Fibroblast of skin of scalp (primary cell): ENCODE measurements at places on chromosomes 3 and 15.

GRCh38 chr3:41434781-41435180 lies 235.5 kb downstream of the CTNNB1 start:
- peak; percentile 25 for DNase-seq

- peak; percentile 83 for DNase-seq
These were observed 170.2 kb upstream of the TPRG1 start for GRCh38 chr3:189001559-189001958.

DNA sequence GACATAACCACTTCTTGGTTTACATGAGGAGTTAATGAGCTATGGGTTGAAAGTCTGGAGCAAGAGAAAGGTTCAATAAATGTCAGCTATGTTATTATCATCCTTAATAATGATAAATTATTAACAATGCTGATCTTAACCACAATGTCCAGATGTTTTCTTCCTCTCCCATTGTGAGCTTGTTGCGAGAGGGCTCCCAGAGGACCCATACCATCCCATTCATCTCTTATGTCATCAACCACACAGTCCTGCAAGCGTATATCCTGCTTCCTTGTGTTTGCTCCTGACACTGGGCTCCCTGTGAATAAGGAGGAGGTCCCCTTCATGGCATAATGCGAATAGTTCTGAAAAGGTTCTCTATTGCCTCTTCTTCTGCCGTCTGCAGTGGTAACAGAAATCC lies 266.8 kb downstream of the TLE3 start:
- DNase-seq, result peak; percentile 72

DNA sequence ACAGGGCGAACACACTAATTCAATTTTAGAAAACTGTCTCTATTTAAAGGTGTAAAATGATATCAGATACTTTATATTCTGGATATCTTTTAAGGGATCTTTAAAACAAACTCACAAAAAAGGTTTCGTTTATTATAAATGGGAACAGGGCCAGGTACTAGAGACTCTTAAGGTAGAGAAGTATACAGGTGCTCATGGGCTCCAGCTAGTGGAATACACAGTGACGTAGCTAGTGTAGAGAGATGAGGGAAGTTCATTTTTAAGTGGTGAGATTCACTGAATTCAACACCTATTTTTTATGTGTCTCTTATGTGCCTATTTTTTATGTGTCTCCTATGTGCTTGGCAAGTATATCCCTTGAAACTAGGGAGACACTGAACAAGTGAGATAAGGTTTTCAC lies 132.7 kb upstream of the FAM3D start:
- DNase-seq, result no peak

- DNase-seq, result no peak
These were observed 1.6 kb upstream of the KLF13 start for GRCh38 chr15:31324806-31325594.

DNA sequence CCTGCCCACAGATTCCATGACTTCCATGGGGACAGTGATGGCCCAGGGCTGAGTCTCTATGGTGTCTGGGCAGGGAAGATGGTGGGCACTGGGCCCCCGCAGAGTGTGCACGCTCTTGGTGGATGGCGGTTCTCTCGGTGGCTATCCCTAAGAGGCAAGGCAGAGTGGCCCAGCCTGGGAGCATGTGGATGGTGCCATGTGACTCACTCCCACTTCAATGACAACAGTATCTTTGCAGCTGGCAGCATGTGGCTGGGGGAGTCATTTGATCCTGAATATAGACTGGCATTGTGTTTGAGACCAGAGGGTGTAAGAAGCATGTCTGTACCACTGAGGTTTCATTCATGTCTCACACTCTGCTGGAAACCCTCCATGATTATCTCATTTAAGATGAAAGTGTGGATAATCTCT lies 101.2 kb downstream of the CORO2B start:
- DNase-seq, result no peak

GRCh38 chr15:68415501-68416157 lies 16.3 kb downstream of the ITGA11 start:
- no peak for DNase-seq

- peak; percentile 46 for DNase-seq
These were observed 108.7 kb downstream of the RARB start for GRCh38 chr3:25536521-25537391.

GRCh38 chr3:7307410-7307809 lies 446.5 kb downstream of the GRM7 start:
- peak; percentile 4 for DNase-seq

GRCh38 chr3:126999383-126999782 lies 16.5 kb downstream of the PLXNA1 start:
- DNase-seq, result no peak

DNA sequence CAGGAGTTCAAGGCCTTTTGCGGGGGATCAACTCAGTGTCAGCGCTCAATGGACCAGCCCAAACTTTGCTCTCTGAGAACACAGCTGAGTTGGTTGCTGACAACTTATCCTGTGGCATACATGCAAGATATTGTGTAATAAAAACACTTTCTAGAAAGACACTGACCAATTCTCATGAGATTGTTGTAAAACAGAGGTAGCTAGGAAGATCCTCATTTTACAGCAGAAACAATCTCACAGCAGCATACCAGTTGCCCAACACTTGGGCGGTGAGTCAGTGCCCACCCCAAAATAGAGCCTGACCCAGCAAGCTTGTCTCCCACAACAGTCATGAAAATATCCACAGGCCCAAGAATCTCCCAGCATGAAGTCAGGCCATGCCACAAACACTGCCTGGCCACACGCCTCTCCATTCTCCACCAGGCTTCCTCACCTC lies 18.2 kb downstream of the KLHL6 start:
- peak; percentile 59 for DNase-seq

DNA sequence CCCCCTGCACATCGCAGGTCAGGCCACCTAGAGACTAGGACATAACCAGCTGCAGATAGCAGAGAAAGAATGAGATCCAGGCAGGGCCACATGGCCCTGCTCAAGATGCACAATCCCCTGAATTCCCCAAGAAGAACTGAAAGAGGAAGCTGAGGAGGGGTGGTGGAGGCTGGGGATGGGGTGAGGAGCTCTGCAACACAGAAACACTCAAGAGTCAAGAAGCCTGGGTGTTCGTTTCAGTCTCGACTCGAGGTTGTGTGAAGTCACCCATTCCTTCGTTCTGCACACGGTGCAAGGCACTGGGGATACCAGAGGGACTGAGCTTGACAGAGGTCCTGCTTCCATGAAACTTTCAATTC lies 62.0 kb downstream of the TLE3 start:
- DNase-seq, result no peak

DNA sequence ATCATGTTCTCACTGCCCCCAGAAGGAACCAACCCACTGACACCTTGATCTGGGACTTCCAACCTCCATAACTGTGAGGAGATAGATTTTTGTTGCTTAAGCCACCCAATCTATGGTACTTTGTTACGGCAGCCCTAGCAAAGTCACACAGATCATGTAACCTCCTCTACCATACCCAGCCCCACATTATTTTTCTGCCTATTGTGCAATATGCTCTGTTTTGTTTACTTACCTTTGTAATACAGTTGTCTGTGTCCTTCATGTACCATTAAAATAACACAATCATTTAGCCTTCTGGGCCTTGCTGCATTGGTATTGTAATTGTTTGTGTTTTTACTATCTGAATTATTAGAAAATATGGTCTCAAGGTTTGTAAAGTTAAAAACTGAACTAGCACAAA lies 16.1 kb downstream of the NDN start:
- no peak for DNase-seq

- DNase-seq, result peak; percentile 55
These were observed 10.1 kb upstream of the DCP1A start for GRCh38 chr3:53357458-53357857.

GRCh38 chr3:152505926-152506325 lies 237.2 kb downstream of the MBNL1 start:
- DNase-seq, result no peak

DNA sequence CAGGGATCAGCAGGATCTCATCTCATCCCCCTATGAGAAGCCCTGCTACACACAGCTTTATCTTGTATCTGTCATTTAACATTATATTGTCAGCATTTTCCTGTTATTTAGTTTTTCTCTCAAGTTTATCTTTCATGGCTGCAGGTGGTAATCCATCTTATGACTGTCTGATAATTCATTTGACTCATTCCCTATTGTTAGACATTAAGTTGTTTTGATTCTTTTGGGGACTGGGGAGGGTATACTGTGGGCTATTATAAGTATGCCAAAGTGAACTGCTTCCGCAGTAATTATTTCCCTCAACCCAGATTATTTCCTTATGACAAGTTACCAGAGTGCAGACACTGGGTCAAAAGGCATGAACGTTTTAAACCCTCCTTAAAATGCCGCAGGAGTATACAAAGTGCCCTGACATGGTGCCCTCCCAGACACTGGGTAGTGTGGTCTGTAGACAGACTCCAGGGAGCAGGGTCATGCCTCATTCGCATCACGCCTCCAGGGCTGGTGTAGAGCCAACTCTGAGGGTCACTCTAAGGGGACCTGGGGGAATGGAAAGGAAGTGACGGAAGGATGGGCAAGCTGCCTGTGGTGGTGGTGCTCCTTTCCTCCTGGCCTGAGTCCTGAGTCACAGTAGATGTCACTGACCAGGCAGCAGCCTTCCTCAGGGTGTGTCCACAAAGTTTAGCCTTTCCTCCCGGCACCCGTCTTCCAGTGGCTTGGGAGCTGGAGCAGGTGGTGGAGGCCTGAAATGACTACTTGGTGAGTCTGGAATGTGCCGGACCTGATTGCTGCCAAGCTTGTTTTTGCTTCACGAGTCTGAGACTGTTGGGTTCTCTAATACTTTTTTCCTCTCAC lies 11.6 kb downstream of the GPR160 start:
- no peak for DNase-seq

GRCh38 chr3:12316253-12316652 lies 27.4 kb downstream of the PPARG start:
- DNase-seq, result no peak

DNA sequence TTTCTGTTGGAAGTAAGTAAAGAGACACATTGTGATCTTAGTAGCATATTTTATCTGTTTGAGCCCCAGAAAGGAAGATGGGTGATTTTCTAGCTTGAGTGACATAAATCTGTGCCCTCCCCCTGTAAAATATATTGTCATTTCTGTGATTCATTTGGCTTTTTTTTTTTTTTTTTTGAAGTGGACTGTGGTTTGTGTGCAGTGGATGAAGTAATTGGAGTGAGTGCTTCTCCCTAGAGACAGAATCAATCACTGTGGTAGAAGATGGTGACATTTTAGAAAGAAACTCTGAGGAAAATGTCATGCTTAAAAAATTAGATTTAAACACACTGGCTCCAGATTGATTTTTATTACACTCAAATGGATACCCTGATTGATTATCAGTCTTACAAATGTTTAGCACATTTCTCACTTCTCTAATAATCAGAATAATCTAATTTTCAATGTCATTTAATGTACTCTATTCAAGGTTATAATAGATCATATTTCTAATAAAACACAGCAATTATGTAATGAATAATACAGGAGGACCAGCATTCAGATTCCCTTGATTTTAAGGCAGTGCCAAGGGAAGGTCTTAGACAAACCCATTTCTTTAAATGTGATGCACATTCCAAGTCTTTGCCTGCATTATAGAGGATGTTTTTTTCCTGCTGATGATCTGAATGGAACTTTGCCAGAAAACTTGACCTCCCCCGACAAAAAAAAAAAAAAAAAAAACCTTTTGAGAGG lies 116.6 kb downstream of the TOP2B start:
- DNase-seq, result peak; percentile 77

DNA sequence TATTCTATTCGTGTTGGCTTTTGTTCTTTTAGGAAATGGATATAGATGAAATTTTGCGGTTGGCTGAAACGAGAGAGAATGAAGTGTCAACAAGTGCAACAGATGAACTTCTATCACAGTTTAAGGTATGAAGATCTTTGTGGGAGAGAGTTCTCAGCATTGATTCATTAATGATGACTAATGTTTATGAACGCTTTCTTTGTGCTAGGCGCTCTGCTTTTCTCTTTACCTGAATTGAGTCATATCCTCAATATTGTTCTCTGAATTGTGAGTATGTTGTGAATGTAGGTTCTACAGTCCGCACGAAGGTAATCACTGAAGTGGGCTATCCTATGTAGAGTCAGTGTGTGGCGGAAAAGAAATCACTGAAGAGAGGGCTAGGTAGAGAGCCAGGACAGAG lies 81.2 kb downstream of the CHD2 start:
- DNase-seq, result no peak

GRCh38 chr3:189621948-189622603 lies 9.1 kb upstream of the TP63 start:
- DNase-seq, result peak; percentile 3

DNA sequence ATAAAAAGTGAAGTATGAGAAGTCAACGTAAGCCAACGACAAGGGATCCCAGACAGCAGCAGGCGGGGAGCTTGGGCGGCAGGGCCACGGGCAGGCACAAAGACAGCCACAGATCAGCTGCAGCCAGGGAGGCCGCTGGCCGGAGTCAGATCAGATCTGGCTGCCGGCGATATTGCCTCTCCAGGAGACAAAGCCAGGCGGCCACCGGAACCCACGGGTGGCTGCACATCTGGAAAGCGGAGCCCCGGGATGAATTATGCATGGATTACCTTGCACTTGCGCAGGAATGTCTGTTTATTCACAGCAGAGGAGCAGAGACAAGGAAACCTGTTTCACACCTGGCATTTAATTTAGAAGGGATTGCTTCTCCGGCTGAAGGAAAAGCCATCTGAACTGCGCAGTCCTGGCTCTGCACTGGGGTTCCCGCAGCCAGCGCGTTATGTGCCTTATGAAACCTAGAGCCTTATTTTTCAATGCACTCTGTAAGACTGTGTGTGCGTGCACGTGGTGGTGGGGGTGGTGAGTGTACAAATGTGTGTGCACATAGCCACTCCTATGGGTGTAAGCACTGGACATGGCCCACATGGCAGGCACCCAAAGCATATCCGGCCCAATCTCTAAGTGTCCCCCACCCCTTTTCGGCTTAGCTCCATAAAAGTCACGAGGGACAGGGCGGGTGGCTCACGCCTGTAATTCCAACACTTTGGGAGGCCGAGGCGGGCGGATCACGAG lies 427.8 kb upstream of the MCTP2 start:
- DNase-seq, result no peak

- DNase-seq, result no peak
These were observed 13.5 kb downstream of the CCDC14 start for GRCh38 chr3:123947482-123947881.

GRCh38 chr3:50405249-50405648 lies 45.9 kb upstream of the TMEM115 start:
- DNase-seq, result peak; percentile 20

- no peak for DNase-seq
These were observed 63.1 kb downstream of the TNIK start for GRCh38 chr3:171397089-171397488.

DNA sequence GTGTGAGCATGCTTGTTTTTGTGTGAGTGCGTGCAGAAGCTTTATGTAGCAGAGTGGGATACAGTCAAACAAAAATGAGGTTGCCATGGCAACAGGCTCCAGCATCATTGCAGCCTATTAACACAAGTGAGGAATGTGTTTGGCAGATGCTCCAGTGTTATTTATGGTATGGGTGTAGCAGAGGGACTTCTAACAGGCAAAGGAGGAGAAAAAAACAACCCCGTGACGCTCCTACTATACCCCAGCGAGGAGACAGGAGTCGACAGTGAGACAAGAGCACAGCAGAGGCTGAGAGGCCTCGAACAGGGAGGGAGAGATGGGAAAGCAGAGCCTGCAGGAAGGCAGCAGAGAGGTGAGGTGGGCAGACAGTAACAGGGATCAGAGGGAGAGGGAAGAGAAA lies 4.9 kb downstream of the ADCY5 start:
- peak; percentile 8 for DNase-seq

- DNase-seq, result no peak
These were observed 1.8 kb upstream of the TGFBR2 start for GRCh38 chr3:30604558-30604957.

- no peak for DNase-seq
These were observed 215.7 kb downstream of the TCF12 start for GRCh38 chr15:57134071-57134605.
